CD4-positive, alpha-beta T cell (primary cell): ENCODE measurements at places on chromosomes 13 and 19. TPM values are rescaled to one million over a fixed set of nuclear protein-coding genes. Genes with fewer than 3 reads are reported as not detected.

Gene CGB2
- total RNA-seq = not detected

Gene PTPRH
- not detected for total RNA-seq

Gene IFNL1
- not detected for total RNA-seq

Gene CEACAM20
- not detected for total RNA-seq

Gene WDR88
- not detected for total RNA-seq

Gene NRTN
- 1.6 TPM for total RNA-seq

- DNase-seq = no peak
Measured at GRCh38 chr13:106919133-106919532, 351.2 kb upstream of the ARGLU1 start.

DNA sequence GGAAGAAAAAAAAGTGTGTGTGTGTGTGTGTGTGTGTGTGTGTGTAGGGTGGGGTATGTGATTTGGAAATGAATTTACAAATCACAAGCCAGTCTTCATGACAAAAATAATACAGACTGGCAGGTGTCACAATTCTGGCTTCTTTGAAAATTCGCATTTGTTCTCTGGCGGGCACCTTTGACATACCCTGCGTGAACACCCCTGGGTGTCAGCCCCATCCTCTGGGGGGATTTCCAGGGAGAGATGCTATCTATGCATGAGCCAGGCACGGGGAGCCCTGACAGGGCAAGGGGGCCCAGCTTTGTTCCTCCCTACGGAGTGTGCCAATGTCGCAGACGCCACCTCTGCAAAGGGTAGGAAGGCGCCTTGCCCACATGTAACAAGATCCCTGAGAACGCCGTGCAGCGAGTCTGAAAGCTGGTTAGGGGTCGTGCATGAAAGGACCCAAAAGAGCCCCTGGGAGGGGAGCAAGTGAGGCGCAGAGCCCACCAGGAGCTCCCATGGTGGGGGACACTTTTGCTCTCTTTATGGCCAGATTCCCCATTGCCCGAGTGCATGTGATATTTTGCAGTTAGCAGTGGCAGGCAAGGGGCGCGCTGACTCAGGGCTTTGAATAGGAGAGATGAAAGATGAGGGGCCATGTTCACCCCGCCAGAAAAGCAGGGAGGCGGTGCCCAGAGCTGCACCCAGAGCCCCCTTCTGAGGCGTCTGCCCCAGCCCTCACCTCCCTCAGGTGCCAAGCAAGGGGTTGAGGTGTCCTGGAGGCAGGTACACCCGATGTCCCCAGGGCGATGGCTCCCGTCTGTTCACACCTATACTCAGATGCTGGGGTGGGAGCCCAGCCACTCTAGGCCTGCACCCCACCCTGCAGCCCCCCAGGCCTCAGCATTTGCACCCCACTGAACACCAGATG lies 45.3 kb downstream of the KLF2 start:
- peak; percentile 80 for DNase-seq

- no peak for DNase-seq
Measured at GRCh38 chr13:46667687-46668281, 114.8 kb downstream of the LRCH1 start.

GRCh38 chr19:15368798-15369593 lies 10.6 kb downstream of the AKAP8 start:
- DNase-seq = no peak

GRCh38 chr19:17721111-17721628 lies 1.9 kb downstream of the MAP1S start:
- DNase-seq = no peak

GRCh38 chr13:21326155-21327031 lies 132.7 kb downstream of the ZDHHC20 start:
- DNase-seq = peak; percentile 38
